ENCODE measurements at places on chromosomes 16 and 17.

- no peak for DNase-seq
Observed at GRCh38 chr16:58024486-58025350, 836 bp upstream of the MMP15 start.

DNA sequence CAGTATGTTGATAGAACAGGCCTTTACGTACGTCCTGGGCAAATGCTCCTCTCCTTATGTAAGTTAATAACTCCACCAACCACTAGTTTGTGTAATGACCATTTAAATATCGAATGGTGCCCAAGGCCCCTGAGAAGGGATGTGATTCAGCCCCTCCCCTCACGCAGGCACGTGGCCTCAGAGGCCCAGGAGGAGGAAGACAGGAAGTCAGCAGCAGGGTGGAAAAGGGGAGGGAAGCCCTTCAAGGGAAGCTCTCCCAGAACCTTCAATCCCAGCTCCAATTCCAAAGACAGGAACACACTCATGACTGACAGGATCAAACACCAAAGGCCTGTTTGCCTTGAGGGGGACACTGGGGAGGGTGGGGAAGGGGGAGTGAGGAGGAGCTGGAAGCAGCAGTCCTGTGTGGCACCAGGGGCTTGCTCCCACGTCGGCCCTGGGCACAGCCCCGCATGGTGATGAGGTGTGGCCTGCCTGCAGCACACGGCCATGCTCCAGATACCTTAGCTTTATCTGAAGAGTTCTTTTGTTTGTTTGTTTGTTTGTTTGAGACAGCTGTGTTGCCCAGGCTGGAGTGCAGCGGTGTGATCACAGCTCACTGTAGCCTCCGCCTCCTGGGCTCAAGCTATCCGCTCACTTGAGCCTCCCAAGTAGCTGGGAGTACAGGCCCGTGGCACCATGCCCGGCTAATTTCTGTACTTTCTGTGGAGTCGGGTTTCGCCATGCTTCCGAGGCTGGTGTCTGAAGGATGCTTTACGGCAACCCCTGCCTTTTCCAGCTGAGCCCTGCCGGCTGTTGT, 105.0 kb downstream of the ZNF778 start:
- no peak for DNase-seq

DNA sequence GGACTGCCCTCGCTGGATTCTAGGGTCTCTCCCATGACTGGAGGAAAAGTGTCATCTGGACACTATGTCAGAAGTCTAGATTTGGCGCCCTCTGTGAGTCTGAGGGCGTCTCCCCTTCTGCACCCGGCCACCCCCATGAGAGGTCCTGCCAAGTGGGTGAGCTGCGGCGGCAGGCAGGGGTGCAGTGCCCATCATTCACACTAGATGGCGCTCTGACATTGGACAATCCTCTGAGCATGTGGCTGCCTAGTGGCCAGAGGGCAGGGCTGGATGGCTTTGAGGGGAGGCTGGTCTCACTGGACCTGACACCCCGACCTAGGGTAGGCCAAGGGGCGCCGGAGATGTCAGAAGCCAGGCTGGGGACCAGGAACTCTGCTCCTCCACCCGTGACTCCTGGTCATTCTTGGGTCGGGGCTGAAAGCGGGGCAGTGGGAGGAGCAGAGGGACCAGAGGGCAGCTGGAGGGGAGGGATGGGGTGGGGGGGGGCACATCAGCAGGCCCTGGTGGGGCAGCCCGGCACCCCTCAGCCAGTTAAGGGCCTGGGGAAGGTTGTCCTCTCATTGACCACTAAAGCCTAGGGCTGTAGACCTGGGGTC, 28.0 kb downstream of the MRM1 start:
- DNase-seq: peak; percentile 56

- no peak for DNase-seq
Observed at GRCh38 chr17:50381260-50381815, 8.3 kb downstream of the EME1 start.

DNA sequence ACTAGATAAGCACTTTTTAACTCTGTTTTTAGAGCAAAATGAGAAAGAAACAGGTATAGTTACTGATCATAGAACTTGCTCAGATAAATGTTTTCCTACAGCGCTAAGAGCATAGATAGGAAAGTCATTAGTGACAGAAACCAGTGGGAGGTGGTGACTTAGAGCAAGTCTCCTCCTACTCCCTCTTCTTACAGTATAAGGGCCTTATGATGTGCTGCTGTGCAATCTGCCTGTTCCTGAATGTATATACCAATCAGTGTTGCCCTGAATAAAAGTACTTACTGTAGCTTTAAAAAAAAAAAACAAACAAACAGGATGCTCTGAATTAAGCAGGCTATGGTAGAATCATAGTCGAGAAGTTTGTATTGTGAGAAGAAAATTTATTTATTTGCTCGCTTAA, 23.3 kb upstream of the RASL10B start:
- DNase-seq: no peak

GRCh38 chr16:88606148-88606757, 32.1 kb upstream of the IL17C start:
- no peak for DNase-seq

DNA sequence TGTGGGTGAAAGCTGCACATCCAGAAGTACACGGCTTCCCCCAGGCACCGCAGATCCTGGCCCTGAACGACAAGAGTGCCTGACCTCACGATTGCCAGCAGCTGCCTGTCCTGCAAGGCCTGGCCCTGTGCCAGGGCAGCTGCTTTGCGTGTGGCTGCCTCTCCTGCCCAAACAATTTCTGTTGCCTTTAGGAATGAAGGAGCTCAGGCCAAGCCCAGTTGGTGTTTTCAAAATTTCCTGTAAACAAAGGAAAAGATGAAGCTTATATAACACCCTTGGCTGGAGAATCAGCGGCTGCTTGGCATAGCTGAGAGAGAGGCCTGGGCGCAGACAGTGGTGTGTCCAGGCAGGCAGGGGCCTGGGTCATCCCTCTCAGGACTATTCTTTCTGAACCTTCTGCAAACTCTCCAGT, 11.7 kb upstream of the SLC47A2 start:
- no peak for DNase-seq

DNA sequence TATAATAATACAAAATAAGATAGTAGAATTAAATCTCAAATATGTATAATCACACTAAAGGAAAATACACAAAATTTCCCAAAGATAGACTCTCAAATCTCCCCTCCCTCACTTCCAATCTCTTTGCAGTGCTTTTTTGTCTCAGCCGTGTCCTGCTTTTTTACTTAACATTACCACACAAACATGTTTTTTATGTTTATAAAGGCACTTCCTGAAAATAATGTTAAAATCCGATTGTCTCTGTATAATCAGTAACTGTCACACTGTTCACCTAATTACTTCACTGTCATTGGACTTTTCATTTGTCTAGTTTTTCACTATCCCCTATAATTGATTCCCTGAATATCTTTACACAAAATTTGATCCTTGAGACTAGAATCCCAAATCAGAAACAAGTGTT, 38.2 kb upstream of the ALDH3A2 start:
- no peak for DNase-seq

DNA sequence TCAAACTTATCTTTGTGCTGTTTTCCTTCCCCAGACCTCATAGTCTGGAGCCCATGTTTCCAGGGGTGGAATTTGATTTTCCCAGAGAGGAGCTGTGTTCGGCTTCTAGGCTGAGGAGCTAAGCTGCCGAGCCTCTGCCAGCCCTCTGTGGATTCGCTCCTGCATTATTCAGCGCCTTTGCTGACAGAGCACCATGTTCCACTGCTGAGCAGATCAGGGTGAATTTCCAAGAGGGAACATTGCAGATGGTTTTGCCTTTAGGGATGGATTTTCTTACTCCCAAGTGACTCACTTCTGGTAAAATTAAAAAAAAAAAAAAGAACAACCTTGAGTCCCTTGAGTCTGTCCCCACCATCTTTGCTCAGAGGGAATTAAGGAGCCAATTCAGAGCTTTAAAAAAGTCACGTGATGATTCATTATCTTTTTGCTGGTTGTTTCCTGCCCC, 229.5 kb downstream of the PRKCA start:
- DNase-seq: no peak

DNA sequence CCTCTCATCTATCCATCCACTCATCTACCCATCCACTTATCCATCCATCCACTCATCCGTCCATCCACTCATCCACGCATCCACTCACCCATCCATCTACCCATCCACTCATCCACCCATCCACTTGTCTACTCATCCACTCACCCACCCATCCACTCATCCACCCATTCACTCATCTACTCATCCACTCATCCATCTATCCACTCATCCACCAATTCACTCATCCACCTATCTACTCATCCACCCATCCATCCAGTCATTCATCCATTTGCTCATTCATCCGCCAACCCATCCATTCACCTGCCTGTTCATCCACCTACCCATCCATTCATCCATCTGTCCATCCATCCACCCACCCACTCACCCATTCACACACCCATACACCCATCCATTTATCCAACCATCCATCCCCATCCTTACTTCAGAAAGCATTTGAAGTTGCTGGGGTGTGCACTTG, 329.6 kb downstream of the SEC14L1 start:
- no peak for DNase-seq

DNA sequence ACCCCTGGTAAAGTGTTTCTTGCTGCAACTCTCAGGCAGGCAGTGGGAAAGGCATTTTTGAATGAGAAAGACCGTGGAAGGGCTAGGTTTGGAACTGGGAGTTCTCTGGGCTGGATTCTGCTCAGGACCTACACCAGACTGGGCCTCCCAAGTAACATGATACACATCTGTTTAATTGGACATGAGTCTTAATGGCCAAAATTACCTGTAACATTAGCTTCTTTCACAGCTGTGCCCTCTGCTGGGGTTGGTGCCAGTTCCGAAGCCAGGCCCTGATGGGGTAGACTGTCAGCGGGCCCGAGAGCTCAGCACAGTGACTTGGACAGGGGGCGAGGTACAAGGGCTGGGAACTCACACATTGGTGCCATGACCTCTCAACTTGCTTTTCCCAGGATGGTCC, 118.9 kb upstream of the IRX3 start:
- DNase-seq: no peak

DNA sequence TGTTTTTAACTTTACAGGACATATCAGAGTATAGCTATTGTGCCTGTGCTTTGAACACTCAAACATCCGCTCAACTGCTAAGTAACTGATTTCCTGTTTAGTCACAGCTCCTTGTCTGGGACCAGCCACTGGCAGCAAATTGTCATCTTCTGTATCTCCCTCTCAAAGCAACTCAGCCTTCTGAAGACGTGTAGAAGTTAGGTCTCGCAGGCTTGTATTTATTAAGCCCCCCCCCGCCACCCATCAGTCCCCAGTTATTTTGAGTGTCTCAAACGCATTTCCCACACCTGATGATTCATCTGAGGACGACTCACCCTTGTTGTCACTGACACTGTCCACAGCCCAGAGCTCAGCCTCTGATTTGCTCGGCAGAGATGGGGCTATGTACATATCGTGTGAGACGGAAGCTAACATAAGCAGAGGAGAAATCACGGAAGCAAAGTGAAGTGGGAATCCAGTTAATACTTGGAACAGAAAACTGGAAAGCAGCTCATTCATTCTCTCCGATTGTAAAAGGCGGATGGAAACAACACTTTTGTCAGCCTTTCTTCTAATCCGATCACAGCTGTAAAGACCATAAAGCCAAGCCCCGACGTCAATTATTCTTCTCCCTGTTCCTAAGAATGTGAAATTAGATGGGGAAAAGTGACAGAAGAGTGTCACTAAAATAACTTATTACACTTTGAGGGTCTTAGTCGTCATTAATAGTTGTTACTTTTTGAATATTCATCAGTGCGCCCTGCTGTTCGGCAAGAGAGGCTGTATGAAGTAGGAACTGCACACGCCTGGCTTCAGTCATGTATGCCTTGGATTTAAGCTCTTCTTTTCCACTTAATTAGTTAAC, 64.2 kb downstream of the PITPNC1 start:
- DNase-seq: no peak

DNA sequence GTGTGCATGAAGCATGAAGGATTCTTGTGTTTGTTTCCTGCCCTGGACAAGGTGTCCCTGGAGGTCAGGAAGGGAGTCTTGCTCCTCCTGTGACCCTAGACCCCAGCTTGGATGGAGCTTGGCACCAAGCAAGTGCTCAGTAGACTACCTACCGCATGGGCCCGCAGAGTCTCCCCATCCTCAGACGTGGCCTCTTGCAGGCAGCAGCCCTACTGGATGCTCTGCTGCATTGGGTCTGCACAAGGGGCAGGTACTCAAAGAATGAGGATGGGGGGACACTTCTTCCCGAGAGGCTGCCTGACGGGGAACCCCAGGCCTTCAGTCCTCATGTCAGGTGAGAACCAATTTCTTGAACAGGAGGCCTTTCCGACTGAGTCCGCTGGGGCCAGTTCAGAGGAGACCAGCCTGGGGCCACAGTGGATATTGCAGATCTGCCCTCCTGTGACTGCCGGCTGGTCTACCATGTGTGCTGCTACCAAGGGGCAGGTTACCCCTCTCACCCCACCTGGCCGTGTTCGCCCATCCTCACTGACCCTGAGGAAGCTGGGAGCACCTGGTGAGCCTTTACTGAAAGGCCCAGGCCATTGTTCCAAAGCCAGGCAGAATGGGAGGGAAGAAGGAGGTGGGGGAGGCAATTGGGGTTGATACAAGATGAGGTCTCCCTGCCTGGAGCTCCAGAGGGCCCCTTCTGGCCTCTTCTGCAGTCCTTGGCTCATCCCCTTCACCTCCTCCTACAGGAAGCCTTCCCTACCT, 206.3 kb downstream of the RAB11FIP4 start:
- no peak for DNase-seq

GRCh38 chr17:39534768-39535405, 72.8 kb downstream of the NEUROD2 start:
- no peak for DNase-seq

DNA sequence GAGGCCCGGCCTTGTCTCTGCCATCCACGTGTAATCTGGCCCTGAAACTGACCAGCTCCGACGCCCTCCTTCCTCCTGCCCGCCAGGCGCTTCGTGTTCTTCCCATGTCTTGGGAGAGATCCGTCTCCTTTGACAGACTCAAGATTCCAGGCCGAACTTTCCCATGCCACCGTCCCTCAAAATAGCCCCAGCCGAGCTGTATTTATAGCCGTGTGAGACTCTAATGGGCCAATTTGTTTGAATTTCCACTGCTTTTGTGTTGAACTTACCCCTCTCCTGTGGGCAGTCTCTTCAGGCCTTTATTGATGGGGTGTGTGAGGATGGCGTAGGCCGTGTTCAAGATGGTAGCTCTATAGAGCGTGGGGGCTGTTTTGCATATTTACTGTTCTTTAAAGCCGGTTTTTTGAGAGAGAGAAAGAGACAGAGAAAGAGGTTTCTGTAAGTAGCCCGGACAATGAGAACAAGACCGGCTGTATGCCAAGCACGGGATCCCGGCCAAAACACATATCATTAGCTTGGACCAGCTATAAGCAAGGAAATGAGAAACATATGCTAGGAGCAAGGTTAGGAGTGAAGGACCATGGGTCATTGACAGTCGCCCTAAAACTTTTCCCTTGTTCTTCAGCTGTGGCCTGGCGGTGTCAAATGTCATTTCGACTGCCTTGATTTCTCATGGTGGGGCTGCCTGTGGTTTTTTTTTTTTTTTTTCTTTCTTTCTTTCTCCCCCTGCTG, 124.5 kb upstream of the ZFHX3 start:
- DNase-seq: no peak

Data from thymus (tissue), 14 donors.